ENCODE measurements at places on chromosomes 12 and 14.

GRCh38 chr12:100858656-100859055 is 64.1 kb downstream of the ANO4 start:
- DNase-seq, result no peak

DNA sequence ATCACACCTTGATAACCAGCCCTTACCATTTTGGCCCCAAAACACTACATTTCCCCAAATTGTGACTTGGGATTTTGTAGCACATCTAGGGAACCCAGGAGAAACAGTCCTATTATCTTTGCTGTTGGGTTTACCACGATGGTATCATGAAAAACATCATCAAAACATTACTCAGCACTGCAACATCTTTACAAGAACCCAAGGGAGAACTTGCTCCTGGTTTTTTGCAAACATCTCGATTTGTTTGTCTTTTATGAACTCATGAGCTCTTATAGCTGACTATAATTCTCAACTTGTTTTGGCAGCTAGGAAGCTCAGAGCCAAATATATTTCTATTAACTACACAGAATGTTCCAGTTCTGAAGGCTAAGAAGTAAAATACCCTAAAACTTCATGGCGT is 65.7 kb downstream of the TBX5 start:
- no peak for DNase-seq

- no peak for DNase-seq
Measured at GRCh38 chr12:1542599-1542998, 51.8 kb downstream of the FBXL14 start.

DNA sequence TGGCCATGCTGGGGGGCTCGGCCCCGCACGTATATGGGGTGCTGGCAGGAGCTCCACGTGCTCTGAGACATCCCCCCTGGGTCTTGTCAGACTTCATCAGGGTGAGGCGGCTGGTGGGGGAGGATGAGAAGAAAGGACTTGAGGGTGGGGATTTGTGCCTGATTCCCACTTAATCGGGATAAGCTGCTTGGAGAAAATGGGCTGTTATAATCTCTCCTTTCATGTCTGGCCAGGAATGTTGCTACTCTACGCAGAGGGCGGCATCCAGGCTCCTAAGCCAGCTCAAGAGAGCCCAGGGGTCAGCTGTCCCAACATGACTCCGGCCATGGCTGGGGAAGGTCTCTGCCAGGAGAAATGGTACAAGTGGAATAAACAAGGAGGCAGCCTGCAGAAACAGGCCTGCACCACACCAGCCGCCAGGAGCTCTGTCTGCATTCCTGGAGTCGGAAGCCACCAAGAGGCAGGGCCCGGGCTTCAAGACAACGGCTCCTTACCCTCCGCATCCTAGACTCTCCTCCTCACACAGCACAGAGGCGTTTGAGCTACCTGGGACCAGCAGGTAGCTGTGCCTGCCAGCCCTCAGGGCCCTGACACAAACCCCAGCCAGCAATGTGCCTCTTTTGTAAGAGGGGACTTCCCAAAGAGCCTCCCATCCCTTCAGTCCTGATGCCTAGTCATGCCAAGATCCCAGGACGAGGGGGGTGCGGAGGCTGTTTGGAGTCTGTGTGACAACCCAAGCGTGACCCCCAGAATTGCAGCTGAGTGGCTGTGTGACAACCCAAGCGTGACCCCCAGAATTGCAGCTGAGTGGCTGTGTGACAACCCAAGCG is 195.8 kb upstream of the DIO3 start:
- no peak for DNase-seq

DNA sequence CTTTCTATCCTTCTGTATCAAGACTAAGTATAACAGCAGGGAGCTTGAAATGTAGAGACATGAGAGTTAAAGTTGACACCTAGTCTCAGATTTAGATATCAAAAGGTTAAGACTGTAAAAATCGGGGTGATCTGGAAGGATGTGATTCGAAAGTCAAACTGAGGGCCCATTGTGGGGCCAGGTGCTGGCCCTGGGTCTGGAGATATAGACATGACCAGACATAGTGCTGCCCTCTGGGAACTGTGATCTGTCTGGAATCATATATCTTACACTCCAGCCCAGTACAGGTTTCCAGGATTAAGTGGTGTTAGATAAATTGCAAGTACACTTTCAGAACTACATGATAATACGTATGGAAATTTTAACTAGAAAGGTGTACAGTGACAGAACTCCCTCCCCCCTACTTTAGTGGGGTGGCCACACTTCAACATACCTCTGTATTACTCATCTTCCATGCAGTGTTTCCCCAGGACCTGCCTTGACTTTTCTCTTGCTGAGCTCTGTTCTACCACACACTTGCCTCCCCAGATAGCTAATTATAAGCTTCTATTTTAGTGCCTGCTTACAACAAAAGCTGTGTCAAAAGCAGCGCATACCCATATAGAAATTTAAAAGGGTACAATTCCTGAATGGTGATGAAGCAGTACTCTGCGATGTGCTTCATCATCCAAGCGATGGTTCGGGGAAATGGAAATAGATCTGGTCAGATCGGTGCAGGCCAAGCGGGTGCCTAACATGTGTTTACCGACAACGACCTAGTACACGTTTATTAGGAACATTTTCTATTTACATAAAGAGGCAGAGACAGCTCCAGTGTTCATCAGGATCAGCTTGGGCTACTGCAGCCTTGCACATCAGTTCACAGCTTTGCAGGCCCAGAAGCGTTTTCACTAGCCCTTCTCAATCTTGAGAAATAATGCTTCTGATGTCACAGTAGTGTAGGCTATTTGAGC is 68.7 kb downstream of the ARF6 start:
- DNase-seq, result no peak

- no peak for DNase-seq
Measured at GRCh38 chr12:81991868-81992267, 232.7 kb upstream of the PPFIA2 start.

DNA sequence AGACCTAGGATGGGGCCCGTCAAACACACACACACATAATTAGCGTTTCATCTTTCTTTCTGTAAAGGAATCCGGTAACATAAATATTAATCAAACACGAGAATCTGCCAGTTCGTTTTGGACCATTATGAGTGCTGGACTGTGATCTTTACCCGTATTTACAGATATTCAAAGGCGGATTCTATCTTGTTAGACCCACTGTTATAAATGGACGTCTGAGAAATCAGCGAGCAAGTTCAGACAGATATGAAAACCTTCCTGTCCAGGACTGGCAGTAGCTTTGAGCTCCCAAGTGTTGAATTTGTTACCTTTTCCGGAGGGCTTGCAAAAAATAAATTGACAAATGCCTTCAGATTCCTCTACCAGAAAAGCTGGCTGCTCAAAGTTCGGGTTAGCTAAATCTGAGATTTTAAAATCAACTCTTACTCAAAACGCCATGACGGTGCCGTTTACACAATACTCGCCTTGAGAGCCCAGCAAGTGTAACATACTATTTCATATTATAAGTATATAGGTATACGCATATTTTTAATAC is 27.6 kb downstream of the BCL11B start:
- no peak for DNase-seq

DNA sequence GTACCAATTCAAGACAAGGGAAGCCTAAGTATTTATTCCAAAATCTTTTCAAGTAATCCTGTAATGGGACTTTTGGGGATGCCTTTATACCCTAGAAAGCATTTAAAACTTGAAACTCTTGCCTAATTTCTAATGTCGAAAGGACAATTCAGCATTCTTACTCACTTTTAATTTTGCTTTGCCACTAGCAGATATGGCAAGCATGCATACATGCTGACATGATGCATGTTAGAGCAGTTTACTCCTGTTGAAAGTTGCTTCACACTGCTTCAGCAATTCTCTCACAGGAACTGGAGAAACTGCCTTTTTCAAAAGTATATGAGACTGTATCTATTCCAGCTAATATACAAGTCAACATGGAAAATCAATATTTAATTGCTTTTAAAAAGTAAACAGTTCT is 79.9 kb downstream of the TAOK3 start:
- no peak for DNase-seq

GRCh38 chr12:3897371-3897971 is 24.3 kb upstream of the PARP11 start:
- DNase-seq, result no peak

- no peak for DNase-seq
Measured at GRCh38 chr14:38129705-38130104, 78.0 kb upstream of the SSTR1 start.

Data from stimulated activated CD4-positive, alpha-beta T cell treated with anti-CD3 and anti-CD28 coated beads, Interleukin-1b, Interleukin-23, amount 100 ng/mL, for 1 hour (primary cell).